Stimulated activated CD4-positive, alpha-beta T cell treated with anti-CD3 and anti-CD28 coated beads, Interleukin-4, amount 100 ng/mL, for 24 hours (primary cell): ENCODE measurements at places on chromosomes 7 and 10.
A peak's percentile ranks its signal among the peaks of the same experiment; 100 is the strongest.

GRCh38 chr10:110746254-110746826, 102.2 kb downstream of the RBM20 start:
- DNase-seq: peak; percentile 60

GRCh38 chr10:38047666-38048065, 37.2 kb downstream of the ZNF33A start:
- no peak for DNase-seq

- DNase-seq: peak; percentile 53
Measured at GRCh38 chr7:74417419-74417971, 36.2 kb upstream of the GTF2IRD1 start.

- DNase-seq: no peak
Measured at GRCh38 chr10:34049469-34049868, 715.0 kb upstream of the NRP1 start.

DNA sequence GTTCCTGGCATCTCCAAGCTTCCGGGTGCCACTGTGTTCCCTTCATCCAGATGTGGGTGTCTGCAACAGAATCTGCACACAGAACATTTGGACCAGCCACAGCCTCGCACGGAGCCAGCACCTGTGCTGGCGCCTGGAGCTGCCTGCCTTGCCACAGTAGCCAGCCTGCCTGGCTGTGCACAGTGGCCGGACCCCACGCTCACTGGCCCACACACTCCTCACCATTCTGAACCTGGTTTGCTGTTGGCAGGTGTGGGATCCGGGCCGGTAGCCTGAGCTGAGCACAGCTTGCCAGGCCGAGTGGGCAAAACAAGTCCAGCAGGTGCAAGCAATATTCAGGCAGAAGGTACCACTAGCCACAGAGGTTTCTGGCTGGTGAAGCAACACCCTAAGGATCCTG, 7.6 kb upstream of the KLHL7 start:
- no peak for DNase-seq
